GM13977 (cell line): ENCODE measurements at places on chromosomes 11 and 22.

- DNase-seq, result no peak
Observed at GRCh38 chr22:23305321-23305910, 125.1 kb downstream of the BCR start.

DNA sequence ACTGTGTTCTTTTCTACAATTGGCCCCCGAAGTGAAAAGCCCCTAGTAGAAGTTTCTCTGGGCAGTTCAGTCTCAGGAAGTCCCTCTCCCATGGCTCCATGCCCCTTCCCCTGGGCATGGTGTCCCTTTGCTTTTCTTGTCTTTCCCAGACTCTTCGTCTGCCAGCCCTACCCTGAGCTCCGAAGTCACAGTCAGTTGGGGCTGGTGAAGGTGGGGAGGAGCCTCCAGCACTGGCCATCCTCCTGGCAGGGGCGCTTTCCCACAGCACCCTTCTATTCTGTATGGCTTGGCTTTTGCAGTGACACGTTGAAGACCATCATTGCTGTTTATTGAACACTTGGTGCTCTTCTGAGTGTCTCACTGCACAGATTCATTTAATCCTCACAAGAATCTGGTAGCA is 195.1 kb upstream of the CADM1 start:
- DNase-seq, result no peak

- no peak for DNase-seq
Observed at GRCh38 chr11:27699926-27700350, 317 bp downstream of the BDNF start.

- DNase-seq, result peak; percentile 87
Observed at GRCh38 chr11:44726283-44727113, at the start of gene TSPAN18. Gene TSPAN18 (plus strand): TSS chr11:44726962. CDS start chr11:44906417, 179,455 bp downstream.

DNA sequence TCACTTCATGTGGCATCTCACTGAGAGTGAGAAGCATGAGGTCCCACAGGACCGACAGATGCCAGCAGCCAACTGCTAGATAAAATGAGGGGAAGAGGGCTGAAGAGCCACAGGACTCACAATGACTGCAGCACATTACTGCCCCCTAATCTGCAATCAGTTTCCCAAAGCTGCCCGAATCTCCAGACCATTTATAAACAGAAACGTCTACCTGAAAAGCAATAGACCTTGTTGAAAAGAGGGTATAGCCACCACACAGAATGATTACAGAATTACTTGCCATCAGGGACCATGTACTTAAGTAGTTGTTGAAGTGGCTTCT is 12.4 kb upstream of the TEF start:
- DNase-seq, result no peak

DNA sequence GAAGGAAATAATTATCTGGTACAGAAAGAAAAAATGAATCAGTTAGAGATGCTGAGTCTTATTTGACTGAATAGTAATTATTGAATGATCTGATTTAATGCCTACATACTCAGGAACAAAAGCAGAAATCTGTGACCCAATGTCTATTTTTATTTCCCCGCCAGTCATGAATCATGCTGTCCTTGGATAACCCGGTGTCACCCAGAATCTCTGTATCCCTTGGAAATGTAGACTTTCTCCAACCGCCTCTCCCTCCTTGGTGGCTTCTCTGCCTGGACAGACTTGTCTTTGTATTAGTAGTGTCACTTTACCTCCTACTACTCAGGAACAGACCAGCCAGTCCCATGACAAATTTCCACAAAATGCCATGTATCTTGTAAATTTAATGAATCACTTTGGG is 173.3 kb upstream of the PDGFD start:
- no peak for DNase-seq

GRCh38 chr11:15905366-15906104 is 450.8 kb downstream of the SOX6 start:
- no peak for DNase-seq

DNA sequence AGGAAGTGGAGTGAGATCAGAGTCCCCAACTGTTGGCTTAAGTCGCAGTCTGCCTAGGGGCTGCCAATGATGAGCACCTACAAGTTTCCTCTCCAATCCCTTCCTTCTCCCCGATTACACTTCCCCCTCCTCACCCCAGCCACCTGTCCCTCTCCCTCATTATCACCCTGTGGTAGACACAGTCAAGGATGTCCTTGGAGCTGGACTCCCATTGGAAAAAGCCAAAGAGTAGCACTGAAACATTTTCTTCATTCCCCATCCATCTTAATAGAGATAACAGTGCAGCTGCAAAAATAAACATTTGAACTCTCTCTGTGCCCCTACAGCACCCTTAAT is 146.2 kb downstream of the DBX1 start:
- no peak for DNase-seq

DNA sequence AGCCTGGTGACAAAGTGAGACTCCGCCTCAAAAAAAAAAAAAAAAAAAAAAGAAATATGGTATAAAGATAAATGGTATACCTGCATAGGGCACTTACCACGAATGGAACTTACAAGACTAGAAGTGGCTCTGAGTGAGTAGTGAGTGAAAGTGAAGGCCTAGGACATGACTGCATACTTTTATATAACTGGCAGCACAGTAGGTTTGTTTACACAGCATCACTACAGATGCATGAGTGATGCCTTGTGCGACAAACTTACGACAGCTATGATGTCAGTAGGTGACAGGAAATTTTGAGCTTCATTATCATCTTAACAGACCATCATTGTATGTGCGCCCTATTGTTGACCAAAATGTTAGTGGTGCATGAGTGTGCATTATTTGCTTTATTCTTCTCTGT is 17.7 kb downstream of the XRCC6 start:
- no peak for DNase-seq

DNA sequence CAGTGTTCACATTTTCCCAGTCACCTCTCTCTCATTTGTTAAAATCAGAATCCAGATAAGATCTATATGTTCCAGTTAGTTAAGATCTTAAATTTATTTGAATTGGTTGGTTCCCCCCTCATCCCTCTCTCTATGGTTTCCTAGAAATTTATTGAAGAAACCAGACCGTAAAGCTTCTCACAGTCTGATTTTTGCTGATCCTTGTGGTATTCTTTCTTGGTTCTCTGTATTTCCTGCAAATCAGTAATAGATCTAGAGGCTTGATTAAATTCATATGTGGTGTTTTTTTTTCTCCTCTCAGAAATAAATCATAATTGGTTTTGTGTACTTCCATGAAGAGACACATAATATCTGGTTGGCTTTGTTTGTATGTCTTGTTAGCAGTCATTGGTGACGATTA is 147.5 kb downstream of the TMEM135 start:
- DNase-seq, result no peak

GRCh38 chr11:9014826-9015225 is 11.0 kb upstream of the NRIP3 start:
- DNase-seq, result no peak

- no peak for DNase-seq
Observed at GRCh38 chr11:12826441-12826840, 152.2 kb downstream of the TEAD1 start.

DNA sequence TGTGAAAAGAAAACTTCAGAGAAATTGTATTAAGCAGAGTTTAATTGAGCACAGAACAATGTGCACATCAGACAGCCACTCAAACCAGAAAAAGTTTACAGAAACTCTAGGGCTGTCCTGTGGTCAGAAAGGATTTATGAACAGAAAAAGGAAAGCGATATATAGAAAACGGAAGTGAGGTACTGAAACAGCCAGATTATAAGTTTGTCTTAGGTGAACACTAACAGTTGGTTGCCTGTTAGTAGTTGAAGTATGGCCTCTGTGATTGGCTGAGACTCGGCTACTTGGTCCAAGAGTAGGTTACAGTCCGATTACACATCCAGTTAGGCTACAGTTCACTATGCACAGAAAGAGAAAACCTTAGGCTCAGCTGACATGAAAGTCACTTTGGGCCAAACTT is 1232.5 kb upstream of the RAG2 start:
- DNase-seq, result no peak

- no peak for DNase-seq
Observed at GRCh38 chr11:133408936-133409335, 123.4 kb downstream of the OPCML start.

DNA sequence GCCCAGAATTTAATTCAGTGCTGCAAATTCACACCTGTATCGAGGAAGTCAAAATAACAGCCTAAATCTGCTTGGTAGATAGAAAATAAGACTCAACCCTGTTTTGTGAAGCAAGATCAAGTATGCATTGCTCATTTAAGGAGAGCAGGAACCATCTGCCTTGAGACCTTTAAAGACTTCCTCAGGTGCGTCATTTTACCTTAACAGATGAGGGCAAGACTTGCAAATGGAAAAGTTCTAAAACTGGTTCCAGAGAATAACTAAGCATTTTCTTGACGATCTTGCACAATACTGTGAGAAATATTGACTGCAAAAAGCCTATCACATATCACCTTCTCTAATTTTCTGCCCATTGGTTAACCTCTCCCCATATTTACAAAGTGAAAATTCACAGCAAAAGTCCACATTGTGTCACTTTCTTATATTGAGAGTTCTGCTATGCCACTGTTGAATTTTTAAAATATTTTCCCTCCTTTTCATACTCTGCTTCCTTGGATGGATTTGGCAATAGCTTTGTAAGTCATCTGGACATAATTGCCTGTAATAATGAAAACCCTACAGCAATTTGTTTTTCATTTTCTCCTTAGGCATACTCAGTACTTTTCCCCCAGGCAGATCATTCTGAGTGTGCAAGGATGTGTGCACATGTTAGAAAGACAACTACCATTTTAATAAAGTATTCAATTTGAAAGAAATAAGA is 234.2 kb downstream of the AASDHPPT start:
- no peak for DNase-seq

DNA sequence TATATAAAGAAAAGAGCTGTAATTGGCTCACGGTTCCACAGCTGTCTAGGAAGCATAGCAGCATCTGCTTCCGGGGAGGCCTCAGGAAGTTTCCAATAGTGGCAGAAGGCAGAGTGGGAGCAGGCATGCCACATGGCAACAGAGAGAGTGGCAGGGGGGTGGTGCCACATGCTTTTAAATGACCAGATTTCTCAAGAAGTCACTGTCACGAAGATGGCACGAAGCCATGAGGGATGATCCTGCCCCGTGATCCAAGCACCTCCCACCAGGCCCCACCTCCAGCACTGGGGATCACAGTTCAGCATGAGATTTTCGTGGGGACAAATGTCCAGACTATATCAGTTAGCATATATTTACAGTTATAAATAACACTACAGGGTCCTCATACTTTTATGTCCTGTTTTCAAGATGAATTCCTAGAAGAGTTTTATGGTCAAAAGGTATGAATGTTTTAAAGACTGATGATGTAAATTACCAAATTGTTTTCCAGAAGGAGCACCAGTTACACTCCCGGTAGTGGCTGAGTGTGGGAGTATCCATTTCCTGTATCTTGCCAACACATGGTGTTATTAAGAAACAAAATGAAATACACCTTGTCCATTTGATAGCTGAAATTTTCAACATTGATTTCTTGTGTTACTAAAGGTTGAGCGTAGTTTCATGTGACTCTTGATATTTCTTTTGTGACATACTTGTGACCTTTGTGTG is 19.2 kb downstream of the FAM118A start:
- no peak for DNase-seq

GRCh38 chr11:64885367-64886286 is 7.2 kb upstream of the EHD1 start:
- no peak for DNase-seq

DNA sequence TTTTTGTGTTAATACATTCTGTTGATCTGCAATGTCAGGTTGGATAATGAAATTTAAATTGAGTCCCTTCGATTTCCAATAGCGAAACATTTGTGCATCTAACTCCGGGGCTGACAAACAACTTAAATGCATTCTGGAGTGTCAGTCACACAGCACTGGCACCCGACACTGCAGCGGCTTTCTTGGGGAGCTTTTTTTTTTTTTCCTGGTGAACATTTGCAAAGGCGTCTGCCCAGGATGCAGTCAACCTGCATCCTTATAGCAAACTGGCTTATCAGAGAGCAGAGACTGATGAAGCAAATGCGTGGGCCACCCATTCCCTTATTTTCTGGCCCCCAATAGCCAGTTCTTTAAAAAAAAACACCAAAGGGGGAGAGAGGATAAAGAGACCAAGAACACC is 1167.7 kb downstream of the LRRC4C start:
- no peak for DNase-seq

DNA sequence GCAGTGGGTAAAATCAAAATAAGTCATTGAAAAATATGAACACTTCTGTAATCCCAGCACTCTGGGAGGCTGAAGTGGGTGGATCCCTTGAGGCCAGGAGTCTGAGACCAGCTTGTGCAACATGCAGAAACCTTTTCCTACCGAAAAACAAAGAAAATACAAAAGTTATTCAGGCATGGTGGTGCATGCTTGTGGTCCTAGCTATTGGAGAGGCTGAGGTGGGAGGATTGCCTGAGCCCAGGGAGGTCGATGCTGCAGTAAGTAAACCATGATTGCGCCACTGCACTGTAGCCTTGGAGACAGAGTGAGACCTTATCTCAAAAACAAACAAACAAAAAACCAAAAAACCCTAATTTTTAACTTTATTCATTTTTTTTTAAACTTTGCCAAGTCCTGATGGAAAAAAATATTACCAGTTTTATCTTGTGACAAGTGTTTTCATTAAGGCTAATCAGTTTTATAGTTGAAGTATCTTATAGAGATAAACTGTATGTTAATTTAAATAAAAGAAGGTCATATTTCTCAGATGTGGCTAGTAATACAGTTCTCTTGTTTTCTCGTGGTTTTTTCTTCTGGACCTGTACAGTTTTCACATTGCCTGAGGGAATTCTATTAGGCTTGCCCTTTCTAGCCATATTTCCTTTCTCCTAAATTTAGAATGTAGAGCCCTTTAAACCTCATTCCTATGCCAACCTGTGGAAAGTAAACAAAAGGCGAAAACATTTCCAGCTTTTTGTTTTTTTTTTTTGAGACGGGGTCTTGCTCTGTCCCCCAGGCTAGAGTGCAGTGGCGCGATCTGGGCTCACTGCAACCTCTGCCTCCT is 9.4 kb downstream of the HIPK3 start:
- no peak for DNase-seq

DNA sequence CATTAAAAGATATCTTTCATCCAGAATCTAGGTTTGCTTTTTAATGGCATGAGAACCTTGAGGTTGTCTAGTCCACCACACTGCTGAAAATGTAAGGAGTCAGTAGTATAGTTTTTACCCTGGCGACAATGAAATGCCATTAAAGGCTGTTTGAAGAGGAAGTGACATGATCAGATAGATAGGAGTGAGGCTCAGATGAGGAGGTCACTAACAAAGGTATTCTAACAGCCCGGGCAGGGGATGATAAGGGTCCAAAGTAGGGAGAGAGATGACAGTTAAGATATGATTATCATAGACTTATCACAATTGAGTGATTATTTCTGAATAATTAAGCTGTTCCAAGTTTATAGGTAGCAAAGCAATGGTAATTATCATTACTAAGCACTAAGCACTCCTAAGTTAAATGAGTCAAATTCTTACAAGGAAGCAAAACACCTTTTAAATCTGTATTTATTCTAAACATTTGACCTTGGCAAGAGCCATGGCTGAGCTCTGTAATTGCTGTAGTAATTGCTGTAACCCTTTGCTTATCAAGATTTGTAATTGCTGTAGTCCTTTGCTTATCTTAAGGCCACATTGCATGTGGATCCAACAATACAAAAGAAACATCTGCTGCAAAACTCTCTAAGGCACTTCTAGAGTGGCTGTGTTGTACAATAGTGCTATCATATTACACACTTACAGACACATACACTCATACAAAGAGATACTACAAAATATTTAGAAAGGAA is 92.6 kb downstream of the ENTHD1 start:
- no peak for DNase-seq

- DNase-seq, result no peak
Observed at GRCh38 chr11:34308049-34308912, 49.5 kb downstream of the ABTB2 start.

GRCh38 chr11:74646215-74646614 is 53.8 kb downstream of the POLD3 start:
- DNase-seq, result no peak
